ENCODE measurements at places on chromosomes 11 and 22.

- DNase-seq, result no peak
Observed at GRCh38 chr11:126104420-126104819, 41.8 kb upstream of the CDON start.

DNA sequence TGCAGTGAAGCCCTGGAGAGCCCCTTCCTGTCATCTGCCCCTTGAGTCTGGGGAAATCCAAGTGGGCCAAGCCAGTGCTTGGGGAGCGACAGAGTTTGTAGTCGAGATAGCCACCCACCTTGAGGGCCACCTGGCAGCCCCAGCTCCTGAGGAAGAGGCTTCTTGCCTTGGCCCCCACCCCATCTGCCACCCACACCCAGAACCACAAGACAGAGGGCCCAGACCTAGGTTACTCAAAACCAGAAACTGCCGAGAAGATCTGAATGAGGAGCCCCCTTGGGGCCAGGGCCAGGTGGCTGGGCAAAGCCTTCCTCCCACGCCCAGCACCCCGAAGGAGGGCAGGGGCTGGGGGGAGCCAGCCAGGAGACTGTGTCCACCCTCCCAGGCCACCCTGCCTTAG is 18.8 kb upstream of the PRR5 start:
- no peak for DNase-seq

DNA sequence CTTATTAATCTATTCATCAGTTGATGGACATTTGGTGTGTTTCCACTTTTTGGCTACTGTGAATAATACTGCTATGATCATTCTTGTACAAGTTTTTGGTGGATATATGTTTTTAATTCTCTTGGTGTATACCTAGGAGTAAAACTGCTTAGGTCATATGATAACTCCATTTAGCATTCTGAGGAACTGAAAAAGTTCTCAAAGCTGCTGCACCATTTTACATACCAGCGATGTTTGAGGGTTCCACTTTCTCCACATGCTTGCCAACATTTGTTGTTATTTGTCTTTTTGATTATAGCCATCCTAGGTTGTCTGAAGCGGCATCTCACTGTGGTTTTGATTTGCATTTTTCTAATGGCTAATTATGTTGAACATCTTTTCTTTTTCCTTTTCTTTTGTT is 4.1 kb upstream of the ACER3 start:
- no peak for DNase-seq

DNA sequence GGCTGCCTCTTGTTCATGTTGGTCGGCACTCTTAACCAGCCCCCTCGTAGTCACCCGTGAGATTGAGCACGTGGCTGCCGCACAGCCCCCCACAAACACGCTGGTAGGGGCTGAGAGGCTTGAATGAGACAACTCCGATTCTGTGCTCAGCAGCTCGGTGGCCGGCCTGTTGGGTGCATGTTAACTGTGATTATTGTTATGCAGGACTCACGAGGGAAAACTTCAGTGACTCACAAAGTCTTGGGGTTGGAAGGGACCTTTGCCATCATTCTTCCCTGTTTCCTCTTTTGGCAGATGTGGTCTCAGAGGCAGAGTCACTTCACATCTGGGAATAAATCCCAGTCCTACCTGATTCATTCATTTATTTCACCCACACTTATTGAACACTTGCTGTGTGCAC is 75.2 kb downstream of the ADAMTS15 start:
- no peak for DNase-seq

- no peak for DNase-seq
Observed at GRCh38 chr11:72591785-72592502, 82.3 kb downstream of the PDE2A start.

DNA sequence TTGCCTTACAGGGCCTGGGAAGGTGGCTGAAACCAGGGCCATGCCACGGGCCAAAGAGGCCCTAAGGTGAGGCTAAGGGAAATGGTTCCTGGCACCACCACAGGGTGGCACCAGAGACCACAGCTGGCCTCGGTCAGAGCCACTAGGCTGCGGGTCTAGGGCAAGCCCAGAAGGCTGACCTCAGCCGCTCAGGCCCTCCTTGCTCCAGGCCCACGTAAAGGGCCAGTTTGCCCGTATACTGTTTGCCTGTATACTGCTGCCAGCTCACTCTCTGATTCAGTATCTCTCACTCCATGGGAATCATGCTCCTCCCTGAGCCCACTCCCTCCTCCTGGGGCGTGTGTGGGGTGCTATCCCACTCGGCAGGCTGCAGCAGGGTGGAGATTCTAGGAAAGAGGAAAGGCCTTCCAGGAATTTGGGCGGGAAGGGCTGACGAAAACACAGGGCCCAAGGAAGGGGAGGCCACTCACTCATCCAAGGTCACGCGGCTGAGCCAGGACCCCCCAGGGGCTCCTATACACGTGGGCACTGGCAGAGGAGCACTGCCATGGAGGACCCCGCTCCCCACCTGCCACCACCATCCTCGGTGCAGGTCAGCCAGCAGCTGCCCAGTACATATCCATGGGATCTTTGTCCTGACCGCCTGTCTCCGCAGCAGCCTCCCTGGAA is 62.4 kb downstream of the NECTIN1 start:
- DNase-seq, result peak; percentile 11

Data from stimulated activated CD4-positive, alpha-beta T cell treated with anti-CD3 and anti-CD28 coated beads, Interleukin-1b, Interleukin-23, amount 100 ng/mL, for 1 hour (primary cell).